Activated naive CD4-positive, alpha-beta T cell (primary cell): ENCODE measurements at places on chromosomes 3 and 15.

DNA sequence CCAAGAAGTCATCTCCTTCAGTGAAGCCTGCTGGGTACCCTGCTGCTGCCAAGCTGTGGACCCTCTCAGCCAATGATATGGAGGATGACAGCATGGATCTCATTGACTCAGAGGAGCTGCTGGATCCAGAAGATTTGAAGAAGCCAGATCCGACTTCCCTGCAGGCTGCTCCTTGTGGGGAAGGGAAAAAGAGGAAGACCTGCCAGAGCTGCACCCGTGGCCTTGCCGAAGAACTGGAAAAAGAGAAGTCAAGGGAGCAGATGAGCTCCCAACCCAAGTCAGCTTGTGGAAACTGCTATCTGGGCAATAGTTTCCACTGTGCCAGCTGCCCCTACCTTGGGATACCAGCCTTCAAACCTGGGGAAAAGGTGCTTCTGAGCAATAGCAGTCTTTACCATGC lies 13.7 kb upstream of the ANP32A start:
- DNase-seq = no peak

DNA sequence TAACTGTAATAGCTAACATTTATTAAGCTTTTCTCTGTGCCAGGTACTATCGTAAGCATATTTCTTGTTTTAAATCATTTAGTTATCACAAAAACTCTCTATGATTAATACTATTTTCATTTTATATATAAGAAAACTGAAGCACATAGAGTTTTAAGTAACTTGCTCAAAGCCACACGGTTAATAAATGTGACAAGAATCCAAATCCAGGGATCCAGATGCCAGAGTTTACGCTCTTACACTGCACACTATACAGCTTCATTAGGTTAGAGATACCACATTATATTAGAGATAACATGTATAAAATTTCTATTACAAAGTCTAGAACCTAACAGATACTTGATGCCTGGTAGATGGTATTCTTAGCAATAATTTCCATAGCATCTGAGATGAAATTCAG lies 265.2 kb downstream of the SHOX2 start:
- DNase-seq = no peak

DNA sequence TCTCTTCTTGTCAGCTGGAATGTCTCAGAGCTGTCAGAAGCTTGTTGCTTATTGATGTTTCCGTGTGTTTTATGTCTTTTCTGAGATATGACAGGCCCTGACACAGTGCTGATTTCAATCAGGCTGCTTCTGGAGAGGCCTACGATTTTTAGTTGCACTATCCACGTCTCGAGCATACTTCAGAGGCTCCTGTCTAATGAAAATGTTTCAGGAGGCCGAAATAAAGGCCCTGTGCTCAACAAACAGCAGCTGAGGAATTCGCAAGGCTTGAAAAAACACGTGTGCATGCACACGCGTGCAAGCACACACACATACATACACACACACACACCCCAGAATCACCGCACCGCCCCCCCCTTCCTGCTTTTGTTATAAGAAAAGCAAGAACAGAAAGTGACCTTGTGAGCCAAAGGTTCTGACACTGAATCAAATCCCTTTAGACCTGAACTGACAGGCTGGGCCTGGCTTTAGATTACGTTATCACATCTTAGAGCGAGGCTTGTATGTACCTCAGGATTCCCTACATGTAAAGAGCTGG lies 296.6 kb downstream of the NR2F2 start:
- DNase-seq = no peak

- DNase-seq = no peak
Observed at GRCh38 chr15:38560456-38560926, 4.1 kb downstream of the RASGRP1 start.

- no peak for DNase-seq
Observed at GRCh38 chr3:108130701-108131474, 40.1 kb upstream of the CD47 start.

DNA sequence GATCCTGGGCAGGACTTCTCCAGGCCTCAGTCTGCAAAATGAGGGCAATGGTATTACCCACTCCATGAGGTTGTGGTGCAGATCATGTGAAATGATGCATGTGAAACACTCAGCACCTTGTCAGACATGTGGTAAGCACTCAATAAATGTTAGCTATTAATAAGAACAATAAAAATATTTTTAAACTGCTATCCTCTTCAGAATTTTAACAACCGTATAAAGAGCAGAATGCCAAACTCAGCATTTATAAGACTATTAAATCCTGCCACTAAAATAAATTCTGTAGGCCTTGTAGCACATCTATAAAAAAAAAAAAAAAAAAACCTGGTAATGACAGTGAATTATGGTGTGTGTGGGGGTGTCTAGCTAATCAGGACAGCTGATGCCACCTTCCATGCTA lies 213.9 kb upstream of the UMPS start:
- DNase-seq = no peak

DNA sequence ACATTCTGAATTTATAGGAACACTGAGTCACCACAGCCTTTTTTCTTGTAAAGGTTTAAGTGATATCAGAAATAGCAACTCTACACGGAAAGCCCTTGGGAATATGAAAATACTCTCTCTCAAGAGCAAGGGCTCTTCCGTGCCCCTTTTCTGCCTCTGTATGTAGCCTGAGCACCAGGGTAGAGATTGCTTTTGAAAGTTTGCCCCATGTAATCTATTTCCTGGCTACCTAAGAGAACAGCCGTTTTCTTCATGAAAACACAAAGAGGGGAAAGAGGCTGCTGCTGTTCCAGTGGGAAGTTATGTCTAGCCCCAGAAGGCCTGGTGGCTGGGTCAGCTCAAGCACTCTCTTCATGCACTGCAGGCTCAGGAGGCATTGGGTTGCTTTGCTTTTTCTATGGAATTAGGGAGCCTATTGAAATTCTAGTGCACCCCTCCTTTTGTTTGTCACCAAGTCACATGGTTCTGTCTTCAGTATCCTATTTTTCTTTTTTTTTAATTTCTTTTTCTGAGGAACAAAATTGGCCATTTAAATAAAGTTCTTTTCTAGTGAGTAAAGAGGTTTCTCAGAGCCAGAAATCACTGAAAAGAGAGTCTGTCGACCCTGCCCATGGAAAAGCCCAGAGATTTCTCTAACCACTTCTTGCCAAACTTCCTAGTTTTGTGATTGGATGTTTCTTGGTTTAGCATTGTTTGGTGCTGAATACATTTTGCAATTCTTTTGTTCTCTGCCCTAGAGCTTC lies 39.5 kb downstream of the TIGIT start:
- no peak for DNase-seq

GRCh38 chr15:79919749-79920511 lies 23.1 kb upstream of the MTHFS start:
- DNase-seq = no peak

DNA sequence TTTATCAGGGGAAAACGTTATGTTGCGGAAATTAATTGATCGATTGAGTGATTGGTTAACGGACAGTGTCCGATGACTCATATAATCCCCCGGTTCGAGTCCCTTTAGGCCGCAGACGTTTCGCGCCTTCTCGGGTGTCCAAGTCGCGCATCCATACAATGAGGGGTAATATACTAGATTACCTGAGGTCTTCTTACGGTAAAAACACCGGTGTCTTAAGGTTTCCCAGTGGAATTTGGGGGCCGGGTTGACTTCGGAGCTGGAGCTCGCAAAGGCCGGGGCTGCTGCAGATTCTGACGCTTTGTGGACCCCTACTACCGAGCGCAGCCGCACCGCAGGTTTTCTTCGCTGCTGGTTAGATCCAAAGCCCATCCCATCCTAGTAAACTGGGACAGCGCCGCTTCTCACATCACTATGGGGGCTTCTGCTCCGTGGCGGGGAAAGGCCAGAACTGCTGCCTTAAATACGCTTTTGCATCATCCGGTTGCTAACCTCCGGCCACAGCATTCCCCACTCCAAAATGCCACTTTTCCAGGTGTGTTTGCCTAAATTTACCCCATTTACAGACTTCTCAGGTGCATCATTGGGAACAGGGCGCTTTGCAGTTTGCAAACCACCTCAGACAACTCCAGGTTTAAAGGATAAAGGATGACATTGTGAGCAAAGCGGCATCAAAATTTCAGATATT lies 858 bp upstream of the SACM1L start:
- no peak for DNase-seq

- DNase-seq = no peak
Observed at GRCh38 chr3:37787153-37787867, 74.4 kb upstream of the CTDSPL start.

DNA sequence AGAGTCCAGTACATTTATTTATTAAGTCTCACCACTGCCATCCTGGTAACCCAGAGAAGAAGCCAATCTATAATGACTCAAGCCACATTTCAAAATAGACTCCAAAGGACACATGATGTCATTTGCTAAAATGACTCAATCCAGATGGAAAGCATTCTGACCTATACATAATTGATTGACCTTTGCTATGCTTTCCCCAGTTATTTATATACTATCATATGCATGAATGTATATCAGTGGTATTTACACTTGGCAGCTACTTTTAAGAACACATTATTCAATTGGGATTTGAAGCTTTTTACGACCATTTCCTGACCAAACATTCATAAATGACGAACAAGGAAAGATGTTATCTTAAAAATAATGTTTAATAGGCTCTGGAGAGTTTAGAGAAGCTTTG lies 297.2 kb downstream of the FHIT start:
- DNase-seq = no peak

GRCh38 chr15:47870956-47871625 lies 153.8 kb downstream of the SEMA6D start:
- no peak for DNase-seq

GRCh38 chr3:24088782-24089181 lies 143.7 kb downstream of the NR1D2 start:
- no peak for DNase-seq

DNA sequence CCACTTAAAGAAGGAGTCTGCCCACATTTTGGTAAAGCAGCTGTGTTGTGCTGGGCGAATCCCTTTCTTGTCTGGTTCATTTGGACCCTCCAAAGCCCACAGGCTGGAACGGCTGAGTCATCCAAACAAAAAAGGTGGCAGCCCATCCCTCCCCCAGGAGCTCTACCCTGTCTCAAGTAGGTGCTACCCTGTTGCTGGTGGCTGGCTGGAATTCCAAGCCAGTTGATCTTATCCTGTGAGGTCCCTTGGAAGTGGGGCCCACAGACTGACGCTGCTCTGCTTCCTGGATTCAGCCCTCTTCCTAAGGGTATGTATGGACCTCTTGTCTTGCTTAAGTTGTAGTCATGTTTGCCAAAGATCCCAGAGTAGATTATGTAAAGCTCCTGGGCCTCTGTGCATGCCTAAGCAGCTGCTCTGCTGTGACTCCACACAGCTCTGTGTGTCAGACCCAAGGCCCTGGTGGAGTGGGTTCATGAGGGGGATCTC lies 44.5 kb downstream of the CCR1 start:
- no peak for DNase-seq

GRCh38 chr15:58762731-58763130 lies 8.4 kb upstream of the MINDY2 start:
- no peak for DNase-seq

GRCh38 chr3:29290596-29290995 lies 9.7 kb downstream of the RBMS3 start:
- DNase-seq = no peak

DNA sequence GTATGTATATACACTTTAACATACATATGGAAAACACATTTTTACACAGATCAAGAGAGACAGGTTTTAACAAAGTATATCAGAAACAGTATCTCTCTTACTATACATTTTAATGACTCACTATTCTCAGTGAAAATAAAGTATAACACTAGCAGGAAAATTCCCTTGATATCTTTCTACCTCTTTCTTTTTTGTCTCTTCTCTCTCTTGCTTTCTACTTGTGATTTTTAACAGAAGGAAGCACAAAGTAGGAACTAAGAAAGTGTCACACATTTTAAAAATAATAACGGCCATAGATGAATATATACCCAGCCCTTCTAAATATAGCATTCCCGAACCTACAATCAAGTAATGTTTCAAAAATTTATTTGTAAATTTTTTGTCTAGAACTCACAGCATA lies 4.8 kb downstream of the DENND4A start:
- no peak for DNase-seq

- no peak for DNase-seq
Observed at GRCh38 chr3:186566772-186567071, 417 bp downstream of the TBCCD1 start.

DNA sequence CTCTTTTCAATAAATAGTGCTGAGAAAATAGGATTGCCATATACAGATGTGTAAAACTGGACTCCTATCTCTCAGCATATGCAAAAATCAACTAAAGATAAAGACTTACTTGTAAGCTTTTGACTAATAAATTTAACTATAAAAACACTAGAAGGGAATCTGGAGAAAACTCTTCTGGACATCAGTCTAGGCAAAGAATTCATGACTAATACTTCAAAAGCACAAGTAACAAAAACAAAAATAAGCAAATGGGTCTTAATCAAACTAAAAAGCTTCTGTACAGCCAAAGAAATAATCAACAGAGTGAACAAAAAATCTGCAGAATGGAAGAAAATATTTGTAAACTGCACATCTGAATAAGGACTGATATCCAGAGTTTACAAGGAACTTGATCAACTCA lies 1122.2 kb downstream of the TBL1XR1 start:
- DNase-seq = no peak

DNA sequence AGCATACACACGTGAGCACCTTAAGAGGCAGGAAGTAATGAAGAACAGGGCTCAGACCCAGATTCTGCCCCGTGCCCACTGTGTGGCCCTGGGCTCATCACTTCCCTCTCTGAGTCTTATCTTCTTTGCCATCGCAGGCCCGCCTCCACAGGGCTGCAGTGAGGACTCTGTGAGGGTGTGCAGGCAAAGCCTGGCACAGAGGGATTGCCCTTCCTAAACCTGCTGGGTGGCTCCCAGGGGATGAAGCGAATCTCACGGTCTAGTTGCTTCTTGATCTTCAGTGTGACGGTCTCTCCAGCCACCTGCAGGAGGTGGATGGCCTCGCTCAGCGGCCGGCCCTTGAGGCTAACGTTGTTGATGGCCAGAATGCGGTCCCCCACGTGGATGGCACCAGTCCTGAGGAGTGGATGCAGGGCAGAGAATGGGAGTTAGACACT lies 32.8 kb downstream of the GRIP2 start:
- no peak for DNase-seq

GRCh38 chr3:136543385-136543784 lies 208.8 kb downstream of the STAG1 start:
- no peak for DNase-seq

DNA sequence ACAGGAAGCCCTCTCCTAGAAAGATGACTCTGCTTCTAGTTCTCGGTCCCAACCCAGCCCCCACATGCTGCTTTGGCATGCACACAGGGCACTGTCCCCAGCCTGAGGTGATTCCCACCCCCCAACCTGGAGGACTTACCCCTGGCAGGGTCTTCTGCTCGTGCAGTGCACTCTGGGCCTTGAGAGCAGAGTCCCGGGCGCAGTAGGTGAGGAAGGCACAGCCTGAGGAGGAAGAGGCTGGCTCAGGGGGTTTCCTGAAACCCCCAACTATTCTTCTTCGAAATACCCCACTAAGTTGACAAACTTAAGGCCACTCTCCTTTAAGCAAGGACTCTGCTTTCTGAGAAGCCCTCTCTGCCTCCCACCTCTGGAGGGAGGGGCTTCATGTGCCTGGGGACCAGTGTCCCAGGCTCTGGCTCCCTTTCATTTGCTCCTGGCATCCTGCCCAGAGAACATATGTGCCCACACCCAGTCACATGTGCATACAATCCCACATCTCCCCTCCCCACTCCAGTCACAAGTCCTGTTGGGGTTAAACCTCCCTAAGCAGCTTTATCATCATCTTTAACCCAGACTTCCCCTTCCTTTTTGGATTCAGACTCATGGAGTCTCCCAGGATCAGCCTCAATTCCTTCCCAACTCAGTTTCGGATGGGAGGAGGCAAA lies 4.1 kb downstream of the CELF6 start:
- DNase-seq = no peak
